ENCODE measurements at places on chromosomes 3 and 15.

DNA sequence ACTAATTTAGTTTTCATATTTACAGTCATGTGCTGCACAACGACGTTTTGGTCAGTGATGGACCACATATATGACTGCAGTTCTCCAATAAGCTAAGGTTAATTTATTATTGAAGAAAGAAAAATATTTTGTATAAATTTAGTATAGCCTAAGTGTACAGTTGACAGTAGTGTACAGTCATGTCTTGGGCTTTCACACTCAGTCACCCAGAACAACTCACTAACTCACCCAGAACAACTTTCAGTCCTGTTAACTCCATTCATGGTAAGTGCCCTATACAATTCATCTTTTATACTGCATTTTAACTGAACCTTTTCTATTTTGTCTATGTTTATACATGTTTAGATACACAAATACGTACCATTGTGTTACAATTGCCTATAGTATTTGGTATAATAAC lies 3.8 kb upstream of the GABRR3 start:
- no peak for DNase-seq

- DNase-seq = no peak
Measured at GRCh38 chr3:117844676-117845075, 1135.1 kb downstream of the TUSC7 start.

GRCh38 chr3:67522081-67522480 lies 132.3 kb downstream of the SUCLG2 start:
- no peak for DNase-seq

DNA sequence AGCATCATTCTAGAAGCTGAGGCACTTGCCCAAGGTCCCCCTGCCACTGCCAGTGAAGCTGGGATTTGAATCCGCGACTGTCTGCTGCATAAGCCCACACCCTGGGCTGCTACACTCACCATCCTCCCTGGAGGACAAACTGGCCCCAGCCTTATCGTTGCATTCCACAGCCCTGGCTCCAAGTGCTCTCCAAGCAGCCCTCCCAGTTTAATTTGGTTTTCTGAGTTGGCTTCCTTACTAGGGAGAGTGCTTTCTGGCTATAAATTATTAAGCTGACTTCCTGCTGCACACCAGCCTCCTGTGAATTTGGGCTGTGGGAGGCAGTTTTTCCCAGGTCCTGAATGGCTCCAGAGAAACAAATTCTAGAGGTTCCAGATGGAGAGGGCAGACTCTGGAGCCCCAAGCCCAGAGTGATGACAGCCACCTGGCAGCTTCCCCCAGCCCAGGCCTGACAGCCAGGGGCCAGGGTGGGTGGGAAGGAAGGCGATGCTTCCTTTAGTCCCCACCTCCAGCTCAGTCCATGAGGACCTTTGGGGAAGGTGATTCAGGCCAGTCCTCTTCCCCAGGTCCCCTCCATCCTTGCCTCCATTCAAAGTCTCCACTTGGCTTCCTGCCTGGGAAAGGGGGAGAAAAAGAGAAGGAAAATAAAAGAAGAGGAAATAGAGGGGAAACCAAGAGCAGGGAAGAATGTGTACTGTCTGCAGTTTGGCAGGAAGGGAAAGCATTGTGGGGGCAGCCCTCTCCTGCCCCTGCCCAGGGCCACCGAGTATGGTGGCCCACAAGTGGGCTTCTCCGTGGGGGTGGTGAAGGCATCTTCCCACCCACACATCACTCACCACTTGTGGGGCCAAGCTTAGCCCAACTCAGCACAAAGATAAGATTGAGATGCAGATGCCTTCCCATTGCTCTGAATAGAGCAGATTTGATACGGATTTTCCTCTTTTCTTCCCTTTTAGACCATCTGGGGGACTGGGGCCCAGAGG lies 69.6 kb downstream of the SEMA5B start:
- DNase-seq = no peak

DNA sequence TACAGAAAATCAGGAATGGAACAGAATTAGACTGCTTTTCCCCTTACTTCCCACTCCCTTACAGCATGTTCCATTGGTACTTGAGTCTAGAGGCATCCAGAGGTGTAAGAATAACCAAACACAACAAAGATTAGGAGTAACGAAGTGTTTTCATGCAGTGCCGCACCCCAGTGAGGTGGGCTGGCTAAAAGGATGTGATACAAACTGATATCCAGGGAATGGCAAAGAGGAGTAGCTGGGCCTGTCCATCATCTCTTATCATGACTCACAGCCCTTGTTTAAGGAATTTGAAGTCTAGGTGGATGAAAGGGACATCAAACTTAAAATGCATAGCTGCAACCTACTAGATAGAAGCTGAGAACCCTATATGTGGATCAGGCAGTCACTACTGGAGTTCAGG lies 16.4 kb downstream of the SCG5 start:
- no peak for DNase-seq

GRCh38 chr15:28987337-28987736 lies 101.6 kb downstream of the APBA2 start:
- DNase-seq = no peak

- no peak for DNase-seq
Measured at GRCh38 chr3:57130571-57131209, 34.5 kb downstream of the IL17RD start.

DNA sequence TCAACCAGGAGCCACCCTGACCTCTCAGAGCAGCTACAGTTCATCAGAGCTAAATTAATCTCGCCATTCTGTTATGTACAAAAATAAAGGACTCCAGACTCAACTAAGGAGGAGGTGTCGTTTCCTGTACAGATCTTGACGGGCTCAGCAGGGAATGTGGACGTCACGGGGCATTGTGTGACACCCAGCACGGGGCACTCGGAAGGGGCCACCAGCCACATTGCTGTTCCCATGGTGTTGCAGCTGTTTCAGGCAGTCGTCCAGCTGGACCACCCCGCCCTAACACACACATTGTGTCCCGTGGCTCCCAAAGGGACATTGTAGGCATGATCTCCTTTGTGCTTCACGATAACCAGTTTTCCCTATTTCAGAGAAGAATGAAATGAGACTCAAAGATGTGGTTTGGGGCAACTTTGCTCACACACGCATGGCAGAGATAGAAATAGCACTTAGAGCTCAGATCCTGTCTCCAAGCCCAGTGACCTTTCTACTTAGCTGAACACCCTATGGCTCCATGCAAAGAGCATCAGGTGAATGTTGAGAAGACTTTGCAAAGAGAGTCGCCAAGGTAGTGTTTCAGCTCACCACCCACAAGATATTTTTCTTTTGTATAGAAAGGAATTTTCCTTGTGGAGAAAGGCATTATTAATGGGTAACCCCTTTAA lies 5.5 kb downstream of the SSUH2 start:
- no peak for DNase-seq

DNA sequence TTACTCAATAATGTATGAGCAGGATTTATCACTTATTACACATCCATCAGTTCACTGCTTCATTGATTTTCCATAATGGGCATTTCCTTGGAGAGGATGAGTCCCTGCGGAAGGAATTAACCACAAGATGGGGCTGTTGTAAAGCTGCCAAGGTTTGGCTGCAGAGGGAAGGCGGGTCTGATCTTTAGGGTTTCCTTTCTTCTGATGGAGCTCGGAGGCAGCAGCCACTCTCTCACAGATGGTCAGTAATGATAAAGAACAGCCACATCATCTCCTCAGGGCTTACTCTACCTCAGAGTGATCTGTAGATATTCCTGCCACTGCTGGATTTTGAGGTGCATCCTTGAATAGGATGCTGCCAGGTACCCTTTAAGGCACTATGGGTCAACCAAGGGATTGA lies 115.2 kb downstream of the USP13 start:
- DNase-seq = no peak

- no peak for DNase-seq
Measured at GRCh38 chr3:159356606-159357005, 554.8 kb downstream of the MFSD1 start.

GRCh38 chr15:88680241-88681001 lies 41.6 kb downstream of the ISG20 start:
- DNase-seq = no peak

DNA sequence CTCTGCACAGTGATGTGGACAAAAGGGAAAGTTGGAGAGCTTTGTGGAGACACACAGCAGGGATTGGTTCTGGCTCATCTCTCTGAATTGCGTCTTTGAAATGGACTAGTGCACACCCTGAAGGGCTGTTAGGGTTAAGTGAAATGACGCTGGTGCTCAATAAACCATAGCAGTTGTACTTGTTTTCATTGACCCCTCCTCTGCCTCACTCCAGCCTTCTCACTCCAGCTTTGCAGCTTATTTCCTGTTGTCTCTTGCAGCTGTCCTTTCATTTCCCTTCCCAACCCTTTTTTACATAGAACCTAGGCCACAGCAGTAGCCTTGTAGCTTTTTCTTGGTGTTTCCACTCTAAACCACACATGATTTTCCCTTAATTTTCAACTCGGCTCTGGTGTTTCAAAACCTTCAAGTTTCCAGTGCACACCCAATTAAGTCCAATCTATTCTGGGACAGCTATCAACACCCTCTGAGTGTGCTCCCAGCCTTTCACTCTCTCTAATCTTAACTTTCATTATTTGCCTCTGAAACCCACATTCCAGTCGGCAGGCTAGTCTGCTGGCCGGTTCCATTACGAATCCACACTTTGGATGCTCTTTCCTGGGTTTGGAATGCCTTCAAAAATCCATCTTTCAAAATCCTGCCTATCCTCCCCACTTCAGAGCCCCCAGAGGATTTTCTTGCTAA lies 6.4 kb downstream of the C3orf52 start:
- DNase-seq = no peak

DNA sequence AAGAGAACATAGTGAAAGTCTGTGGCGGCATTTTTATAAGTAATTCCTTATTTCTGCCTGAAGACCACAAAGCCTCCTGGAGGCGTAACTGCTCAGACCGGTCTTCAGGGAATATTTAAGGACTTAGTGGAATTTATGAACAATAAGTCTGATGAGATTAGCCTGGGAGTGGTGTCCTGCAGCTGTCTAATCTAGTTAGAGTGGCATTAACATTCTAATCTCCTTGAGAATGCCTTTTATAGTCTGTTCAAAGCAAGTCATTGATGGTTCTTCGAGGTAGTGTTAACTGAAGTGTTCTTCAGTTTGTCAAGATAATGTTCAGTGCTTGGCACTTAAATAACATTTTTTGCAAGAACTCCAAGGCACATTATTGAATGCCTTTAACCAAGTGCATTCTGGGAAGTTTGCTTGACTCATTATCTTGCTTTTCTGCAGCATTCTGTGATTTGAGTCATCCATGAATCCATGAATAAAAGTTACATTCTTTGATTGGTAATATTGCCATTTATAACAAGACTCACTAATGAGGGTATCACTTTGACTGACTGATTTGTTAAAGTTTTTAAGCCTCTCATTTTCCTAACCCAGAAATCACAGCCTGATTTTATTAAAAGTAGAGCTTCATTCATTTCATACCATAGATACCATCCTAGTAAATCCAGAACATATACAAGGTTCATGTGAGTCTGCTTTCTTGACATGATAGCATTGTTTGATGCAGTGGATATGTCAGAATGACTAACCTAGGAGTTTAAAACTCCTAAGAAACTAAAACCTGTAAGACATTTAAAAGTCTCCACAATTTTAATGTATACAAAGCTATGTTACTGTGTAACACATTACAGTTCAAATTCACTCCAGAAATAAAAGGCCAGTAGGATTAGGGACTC lies 12.5 kb downstream of the RBM5 start:
- DNase-seq = no peak

DNA sequence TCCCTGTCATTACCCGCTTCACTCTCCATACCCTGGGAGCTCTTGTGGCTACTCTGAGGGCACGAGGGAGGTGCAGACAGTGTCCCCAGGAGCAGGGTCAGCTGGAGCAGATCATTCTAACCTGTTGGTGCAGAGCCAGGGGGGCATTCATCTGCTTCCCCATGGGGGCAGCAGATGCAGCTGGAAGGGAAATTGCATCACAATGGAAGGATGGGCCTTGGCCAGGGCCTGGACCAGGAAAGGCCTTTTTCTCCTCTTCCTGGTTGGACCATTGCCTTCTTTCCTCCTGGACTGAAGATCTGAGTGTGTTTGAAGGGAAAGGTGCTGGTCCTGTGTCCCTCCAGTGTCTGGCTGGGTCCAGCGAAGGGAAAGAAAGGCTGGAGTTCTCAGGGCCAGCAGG lies 55.7 kb downstream of the EPHB1 start:
- DNase-seq = no peak

DNA sequence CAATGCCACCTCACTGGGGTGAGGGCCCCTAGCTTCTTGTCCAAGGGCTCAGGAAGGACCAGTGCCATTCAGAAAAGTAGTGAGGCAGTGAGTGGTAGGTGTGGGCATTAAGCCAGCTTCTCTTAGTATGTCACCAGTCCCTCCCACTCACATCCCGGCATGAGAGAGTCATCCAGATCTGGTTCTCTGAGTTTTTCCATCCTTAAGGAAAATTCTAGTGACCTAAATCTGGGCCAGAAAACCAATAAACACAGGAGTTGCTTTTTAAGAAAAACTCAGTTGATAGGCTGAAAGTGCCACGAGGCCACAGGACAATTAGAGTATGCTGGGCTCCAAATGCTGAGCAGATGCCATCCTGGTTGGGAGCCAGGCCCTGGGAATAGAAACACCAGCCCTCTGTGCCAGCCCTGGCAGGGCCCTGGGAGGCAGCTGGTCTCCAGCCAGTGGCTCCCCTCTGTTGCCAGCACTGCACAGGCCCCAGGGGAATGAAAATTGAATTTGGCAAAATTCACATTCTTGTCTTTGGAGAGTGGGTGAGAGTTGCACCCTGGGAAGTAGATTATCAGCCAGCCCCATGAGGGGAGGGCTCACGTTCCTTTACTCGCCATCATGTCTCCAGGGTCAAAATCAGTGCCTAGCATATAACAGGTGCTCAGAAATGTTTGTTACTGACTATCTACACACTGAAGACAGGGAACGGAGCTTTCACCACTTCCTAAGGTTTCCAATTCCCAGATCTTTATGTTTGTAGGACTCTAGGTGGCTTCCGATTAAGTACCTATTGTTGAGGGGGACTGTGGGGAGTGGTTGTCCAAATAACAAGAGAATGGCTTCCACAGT lies 52.8 kb downstream of the FAM43A start:
- no peak for DNase-seq

GRCh38 chr15:101067660-101068522 lies 148.7 kb downstream of the LRRK1 start:
- no peak for DNase-seq

- no peak for DNase-seq
Measured at GRCh38 chr3:66393333-66394005, 107.4 kb downstream of the LRIG1 start.

DNA sequence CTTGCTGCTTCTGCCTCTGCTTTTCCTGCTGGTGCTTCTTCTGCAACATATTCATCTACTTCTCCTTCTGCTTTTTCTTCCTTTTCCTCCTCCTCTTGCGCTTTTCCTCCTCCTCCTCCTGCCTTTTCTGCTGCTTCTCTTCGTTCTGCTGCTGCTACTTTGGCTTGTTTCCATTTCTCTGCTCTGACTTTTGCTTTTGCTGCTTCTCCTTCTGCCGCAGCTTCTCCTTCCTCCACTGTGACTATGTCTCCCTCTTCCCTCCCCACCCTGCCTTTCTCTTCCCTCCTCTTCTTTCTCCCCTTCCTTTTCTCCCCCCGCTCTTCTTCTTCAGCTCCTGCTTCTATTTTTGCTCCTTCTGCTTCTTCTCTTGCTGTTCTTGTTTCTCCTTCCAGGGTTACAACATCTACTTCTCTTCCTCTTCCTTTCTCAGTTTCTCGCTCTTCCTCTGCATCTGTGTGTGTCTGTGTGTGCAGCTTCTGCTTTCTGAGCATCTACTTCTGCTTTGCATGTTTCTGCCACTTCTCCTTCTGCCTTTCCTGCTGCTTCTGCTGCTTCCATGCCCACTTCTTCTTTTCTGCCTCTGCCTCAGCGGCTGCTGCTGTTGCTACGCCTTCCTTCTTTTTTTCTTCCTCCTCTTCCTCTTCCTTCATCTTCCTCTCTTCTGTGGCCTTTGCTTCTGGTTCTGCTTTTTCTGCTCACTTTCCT lies 51.4 kb downstream of the FAM43A start:
- no peak for DNase-seq
